Tongue (tissue), 3 donors: ENCODE measurements at places on chromosomes 5 and 9. TPM values are rescaled to one million over a fixed set of nuclear protein-coding genes. Genes with fewer than 3 reads are reported as not detected.

- no peak for DNase-seq
Observed at GRCh38 chr5:92713335-92713743, 867.7 kb downstream of the NR2F1-AS1 start.

GRCh38 chr9:91207729-91208418 is 153.8 kb downstream of the AUH start:
- peak; percentile 63 for DNase-seq

- peak; percentile 77 for DNase-seq
Observed at GRCh38 chr5:142313682-142314081, 11.1 kb downstream of the SPRY4 start.

Gene ADAMTSL2
- 4.3 TPM for total RNA-seq

Gene PCDHA11
- 0.51 TPM for total RNA-seq

DNA sequence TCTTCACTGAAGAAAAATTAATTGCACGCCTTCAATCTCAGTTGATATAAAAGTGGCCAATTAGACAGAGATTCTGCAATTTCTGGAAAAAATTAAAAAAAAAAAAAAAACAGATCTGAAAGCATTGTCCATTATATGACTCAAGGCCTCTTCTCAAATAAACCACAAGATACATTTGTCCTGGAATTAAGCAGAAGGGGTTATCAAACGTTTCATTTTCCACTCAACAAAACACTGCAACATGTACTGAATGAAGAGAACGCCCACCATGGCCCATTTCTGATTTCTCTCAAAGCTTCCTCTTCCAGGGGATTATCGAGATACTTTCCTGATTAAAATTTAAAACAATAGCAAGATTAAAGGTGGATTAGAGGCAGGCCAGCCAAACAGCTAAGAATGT is 5.8 kb upstream of the PAPPA start:
- DNase-seq, result no peak

- no peak for DNase-seq
Observed at GRCh38 chr9:111348821-111349271, 18.8 kb upstream of the OR2K2 start.

Gene SLC36A3
- total RNA-seq, result not detected

GRCh38 chr9:107982745-107983144 is 493.2 kb upstream of the KLF4 start:
- DNase-seq, result no peak

Gene LCN15
- not detected for total RNA-seq

DNA sequence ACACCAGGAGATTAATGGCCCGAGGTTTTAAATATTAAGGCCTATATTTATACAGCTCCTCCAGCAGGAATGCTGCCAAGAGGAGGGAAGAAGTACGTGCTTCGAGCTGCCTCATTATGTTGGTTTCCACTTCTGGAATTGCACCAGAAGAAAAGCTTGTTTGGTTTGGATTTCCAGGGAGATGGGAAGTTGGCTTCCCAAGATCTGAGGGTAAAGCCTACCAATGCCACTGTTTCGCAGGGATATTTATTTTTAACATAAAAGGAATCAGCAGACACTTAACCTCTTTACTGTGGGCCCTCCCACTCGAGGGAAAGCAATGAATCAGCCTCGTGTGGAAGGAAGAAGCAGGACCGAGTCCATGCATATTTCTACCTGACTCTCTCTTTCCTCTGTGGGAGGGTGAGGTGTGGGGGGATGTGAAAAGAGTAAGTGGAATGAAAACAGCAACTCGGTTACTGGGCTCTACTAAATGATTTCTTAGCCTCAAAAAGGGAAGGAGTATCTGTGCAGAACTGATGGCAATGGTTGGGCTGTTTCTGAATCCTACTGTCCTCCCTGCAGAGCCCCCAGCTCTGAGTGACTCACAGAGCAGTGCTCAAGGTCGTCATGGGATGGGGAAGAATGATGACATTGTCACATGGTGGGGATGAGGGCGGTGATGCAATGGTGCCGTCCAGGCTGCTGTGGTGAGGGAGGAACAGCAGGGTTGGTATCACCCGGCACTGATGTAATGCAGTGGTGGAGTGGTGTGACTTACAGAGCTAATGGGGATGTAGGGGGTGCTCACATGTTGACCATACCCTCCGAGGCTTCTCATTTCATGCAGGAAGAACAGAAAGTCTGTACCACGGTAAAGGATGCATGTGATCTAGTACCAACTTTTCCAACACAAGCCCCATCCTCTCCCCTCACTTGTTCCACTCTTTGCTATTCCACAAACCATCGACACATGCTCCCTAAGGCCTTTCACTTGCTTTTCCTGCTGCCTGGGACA is 215.0 kb upstream of the PANK3 start:
- peak; percentile 61 for DNase-seq

Gene ANKRA2
- total RNA-seq, result 40.8 TPM

- peak; percentile 63 for DNase-seq
Observed at GRCh38 chr9:81552581-81552991, 136.8 kb downstream of the TLE1 start.

Gene ARSI
- 18.9 TPM for total RNA-seq

- no peak for DNase-seq
Observed at GRCh38 chr9:37156781-37157356, 36.5 kb downstream of the ZCCHC7 start.

GRCh38 chr9:119968836-119969707 is 599.8 kb upstream of the BRINP1 start:
- DNase-seq, result peak; percentile 84

Gene C9orf152
- 2.3 TPM for total RNA-seq

DNA sequence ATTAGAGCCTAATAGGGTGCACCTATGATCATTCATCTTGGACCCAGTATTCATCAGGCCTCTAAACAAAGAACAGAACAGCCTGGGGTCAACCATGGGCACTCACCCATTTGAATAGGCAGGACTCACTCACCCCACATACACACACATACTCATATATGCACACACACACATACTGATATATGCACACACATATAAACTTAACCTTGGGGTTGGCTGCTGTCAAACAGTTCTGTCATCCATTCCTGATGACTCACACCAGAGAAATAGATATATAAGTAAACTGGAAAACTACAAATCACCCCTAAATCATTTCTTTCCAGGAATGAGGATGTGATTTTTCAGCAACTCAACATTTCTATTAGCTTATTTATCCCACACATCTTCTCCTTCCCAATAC is 51.3 kb downstream of the ARL15 start:
- no peak for DNase-seq

- DNase-seq, result no peak
Observed at GRCh38 chr5:130955041-130955440, 210.0 kb downstream of the HINT1 start.

- DNase-seq, result peak; percentile 48
Observed at GRCh38 chr5:143921525-143922311, 109.8 kb downstream of the HMHB1 start.

GRCh38 chr9:111843971-111844370 is 49.2 kb upstream of the SHOC1 start:
- DNase-seq, result no peak

GRCh38 chr9:99787556-99787955 is 34.1 kb upstream of the NR4A3 start:
- DNase-seq, result no peak

GRCh38 chr9:110429453-110429852 is 91.8 kb upstream of the TXNDC8 start:
- DNase-seq, result no peak

DNA sequence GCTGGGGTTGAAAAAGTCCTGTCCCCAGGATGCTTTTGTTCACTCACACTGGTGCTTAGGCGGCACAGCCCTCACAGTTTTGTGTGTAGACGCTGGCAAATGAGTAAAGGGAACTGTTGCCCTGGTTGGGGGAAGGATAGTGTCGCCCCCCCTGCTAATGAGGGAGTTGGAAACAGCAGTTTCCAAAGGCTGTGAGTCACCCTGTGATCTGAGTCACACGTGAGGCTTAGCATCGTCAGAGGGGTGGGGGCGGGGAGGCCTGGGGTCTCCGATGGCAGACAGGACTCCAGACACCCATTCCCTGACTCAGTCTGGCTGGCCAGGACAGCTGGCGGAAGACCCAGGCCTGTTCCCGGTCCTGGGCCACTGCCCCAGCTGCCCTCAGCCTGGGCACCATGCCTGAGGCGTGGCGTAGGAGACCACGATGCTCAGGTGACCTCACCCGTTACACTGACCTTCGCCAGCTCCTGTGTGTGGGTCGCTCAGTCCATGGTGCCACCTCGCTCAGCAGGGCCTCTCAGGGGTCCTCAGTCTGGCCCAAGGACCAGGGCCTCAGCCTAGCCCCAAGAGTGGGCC is 2.9 kb downstream of the DNAJB5 start:
- DNase-seq, result peak; percentile 60

- DNase-seq, result peak; percentile 86
Observed at GRCh38 chr5:77337686-77338085, 127.2 kb downstream of the PDE8B start.

Gene GKAP1
- total RNA-seq, result 14.9 TPM

DNA sequence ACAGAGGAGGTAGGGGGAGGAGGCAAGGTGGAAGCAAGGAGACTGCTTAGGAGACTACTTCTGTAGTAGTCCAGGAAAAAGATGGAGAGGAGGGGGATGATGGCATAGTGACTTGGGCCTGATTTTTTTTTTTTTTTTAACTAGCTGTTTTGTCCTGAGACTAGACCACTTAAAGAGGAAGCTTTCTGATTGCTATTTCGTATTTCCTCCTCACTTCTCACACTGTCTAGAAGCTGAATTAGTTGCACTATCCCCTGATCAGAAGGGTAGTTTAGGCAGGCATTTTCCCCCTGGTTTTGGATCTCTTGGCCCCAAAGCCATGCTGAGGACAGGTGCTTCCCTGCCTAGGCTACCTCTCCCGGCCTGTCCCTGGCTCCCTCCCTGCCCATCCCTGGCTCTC is 14.9 kb downstream of the LARP1 start:
- no peak for DNase-seq

GRCh38 chr9:127137640-127138360 is 15.4 kb upstream of the ANGPTL2 start:
- no peak for DNase-seq

DNA sequence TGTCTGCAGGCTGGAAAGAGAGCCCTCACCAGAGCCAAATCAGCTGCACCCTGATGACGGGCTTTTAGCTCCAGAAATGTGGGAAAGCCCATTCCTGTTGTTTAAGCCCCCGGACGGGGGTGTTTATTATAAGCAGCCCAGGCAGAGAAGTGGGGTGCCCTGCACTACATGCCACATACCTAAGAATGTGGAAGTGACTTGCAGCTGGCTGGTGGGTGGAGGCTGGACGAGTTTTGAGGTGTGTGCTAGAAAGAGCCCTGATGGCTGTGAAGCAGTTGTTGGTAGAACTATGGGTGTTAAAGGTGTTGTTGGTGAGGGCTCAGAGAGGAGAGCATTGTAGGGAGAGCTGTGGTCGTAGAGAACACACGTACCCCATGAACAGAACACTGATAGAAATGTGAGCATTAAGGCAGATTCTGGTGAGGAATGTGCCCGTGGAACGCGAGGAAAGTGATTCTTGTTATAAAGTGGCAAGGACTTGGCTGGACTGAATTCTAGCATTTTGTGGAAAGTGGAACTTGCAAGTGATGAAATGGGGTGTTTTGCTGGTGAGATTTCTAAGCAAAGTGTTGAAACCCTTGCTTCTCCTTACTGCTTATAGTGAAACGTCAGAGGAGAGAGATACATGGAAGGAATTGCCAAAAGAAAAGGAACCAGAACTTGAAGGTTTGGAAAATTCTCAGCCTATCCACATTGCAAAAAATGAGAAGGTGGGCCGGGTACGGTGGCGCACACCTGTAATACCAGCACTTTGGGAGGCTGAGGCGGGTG is 38.9 kb downstream of the AHRR start:
- no peak for DNase-seq

GRCh38 chr9:136995362-136995761 is 1.0 kb downstream of the CLIC3 start:
- DNase-seq, result peak; percentile 39

DNA sequence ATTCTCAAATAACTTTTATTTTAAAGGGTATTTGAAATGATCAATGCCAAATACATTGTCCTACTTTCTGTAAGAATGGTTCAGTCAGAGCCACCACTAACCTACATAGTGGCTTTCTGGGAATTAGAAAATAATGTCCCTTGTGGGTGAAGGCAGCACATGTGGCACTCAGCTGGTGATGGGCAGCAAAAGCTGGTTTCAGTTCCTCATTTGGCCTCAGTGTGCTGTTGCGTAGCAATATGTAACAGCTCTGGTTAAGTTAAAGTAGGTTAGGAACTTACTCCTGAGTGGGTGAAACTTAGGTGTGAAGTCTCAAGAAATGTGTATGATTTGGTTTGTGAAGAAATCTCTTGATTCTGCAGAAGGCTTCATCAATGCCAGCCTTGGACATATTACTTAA is 99.6 kb upstream of the SPEF2 start:
- DNase-seq, result no peak

Gene BTNL8
- not detected for total RNA-seq

- DNase-seq, result peak; percentile 54
Observed at GRCh38 chr9:121222524-121223171, 21.0 kb upstream of the RAB14 start.

DNA sequence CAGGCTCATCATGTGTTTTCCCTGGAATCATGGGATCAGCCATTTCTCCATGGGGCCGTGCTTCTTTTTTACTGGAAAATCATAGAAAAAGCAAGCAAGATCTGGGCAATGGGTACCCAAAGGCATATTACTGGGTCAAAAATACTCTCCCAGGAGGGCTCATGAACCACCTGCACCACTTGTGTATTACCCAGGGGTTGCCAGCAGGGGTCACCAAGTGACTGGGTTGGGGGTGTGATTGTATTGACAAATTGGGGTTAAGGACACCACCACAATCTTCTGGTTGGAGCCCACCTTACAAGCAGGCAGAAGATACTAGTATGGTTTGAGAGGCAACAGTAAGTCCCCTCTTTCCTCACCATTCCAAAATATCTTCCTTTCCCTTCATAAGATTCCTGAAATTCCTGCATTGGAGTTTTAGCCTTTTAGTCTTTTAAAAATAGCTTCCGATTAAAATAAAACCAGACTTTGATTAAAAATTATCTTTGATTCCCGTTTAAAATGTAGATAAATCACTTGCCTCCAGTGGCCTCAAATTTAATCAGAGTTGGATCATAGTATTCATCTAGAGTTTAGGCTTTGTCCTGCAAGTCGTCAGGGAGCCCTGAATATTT is 603.3 kb downstream of the KIF4B start:
- peak; percentile 43 for DNase-seq

Gene PCDHGB3
- 5.7 TPM for total RNA-seq
